ENCODE measurements at places on chromosomes 4 and X.

DNA sequence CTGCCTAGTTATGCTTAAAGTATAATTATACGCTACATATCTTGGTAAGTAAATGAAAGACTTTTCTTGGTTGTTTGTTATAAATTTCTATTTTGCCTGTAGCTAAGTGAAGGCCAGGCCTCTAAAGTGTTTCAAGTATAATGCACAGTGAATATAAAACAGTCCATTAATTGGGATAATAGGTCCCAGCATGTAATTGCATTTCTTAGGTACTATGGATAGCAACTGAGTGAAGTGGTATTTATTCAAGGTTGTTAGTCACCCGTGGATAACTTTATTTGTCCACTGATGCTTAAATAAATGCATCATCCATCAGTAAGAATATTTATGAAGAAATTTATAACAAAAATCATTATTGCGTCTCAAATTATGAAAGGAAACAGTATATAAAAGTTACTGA lies 59.1 kb downstream of the TEX13C start:
- DNase-seq = no peak

DNA sequence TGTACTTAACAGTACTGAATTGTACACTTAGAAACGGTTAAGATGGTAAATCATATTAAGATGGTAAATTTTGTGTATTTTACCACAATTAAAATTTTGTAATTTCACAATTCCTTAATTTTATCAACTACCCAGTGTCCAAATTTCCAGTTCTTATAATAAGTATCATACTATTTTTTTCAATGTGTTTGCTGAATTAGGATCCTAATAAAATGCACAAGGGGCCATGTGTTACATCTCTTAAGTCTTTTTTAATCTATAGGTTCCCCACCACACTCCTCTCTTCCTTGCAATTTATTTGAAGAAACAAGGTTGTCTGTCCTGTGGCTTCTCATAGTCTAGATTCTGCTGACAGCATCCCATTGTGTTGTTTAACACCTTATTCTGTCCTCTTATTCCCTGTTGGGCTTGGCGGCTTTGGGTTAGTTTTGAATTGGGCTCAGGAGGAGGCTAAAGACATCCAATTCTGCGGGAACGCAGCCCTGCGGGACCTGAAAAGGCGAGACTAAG lies 533 bp upstream of the SYAP1 start:
- no peak for DNase-seq

DNA sequence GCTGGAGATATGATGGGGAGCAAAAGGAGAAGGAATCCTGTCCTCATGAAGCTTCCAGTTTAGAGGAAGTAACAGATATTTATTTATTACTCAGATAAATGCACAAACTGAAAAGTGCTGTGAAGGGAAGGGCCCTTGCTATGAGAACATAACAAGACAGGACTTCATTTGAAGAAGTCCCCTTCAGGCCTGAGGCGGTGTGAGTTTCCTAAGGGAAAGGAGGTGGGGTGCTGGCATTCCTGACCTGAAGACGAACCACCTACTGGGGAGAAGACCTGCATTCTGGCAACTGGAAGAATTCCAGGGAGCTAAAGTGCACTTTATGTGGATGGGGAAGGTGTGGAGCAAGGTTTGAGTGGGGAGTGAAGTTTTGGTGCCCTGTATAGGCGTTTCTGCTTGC lies 15.9 kb upstream of the SPARCL1 start:
- DNase-seq = no peak

GRCh38 chr4:38106886-38107514 lies 146.8 kb downstream of the PTTG2 start:
- no peak for DNase-seq

DNA sequence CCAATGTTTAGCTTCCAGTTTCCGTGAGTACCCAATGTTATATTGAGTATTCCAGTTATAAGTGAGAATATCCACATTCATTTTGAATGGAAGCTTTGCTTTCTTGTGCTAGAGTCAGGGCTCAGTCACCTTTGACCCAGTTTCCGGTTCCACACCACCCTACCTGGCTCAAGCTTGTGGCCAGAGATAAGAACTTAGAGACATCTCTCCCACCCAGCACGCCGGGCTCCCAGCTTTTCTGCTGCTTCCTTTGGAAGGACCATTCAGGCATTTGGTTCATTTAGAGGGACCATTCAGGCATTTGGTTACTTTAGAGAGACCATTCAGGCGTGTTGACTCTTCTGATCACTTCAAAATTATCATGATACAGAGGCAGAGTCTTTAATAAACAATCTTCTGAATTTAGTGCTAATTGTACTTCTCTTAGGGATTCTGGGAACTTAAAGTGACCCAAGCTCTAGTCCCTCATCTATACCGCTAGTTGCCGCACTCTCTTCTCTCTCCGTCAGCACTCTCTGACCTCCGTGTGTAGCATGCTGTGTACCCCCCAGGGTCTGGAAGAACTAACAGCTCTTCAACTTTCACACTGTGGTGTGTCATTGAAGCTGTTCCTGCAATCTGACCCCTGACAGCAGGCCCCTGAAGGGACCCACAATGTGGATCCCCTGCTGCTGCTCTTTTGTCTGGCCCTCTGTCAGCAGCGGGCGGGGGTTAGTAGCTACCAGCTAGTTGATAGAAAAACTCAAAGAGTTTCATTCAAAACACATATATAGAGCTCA lies 943.1 kb downstream of the ARAP2 start:
- no peak for DNase-seq

- no peak for DNase-seq
These were observed 80.1 kb downstream of the RAP1GDS1 start for GRCh38 chr4:98341309-98341708.

- no peak for DNase-seq
These were observed 211.6 kb downstream of the ADAM29 start for GRCh38 chr4:175129797-175130196.

- DNase-seq = no peak
These were observed 391.0 kb upstream of the PITX2 start for GRCh38 chr4:111013846-111014245.

GRCh38 chr4:122827258-122827878 lies 737 bp downstream of the FGF2 start:
- DNase-seq = no peak

GRCh38 chr4:128688846-128689437 lies 120.6 kb upstream of the JADE1 start:
- DNase-seq = no peak

DNA sequence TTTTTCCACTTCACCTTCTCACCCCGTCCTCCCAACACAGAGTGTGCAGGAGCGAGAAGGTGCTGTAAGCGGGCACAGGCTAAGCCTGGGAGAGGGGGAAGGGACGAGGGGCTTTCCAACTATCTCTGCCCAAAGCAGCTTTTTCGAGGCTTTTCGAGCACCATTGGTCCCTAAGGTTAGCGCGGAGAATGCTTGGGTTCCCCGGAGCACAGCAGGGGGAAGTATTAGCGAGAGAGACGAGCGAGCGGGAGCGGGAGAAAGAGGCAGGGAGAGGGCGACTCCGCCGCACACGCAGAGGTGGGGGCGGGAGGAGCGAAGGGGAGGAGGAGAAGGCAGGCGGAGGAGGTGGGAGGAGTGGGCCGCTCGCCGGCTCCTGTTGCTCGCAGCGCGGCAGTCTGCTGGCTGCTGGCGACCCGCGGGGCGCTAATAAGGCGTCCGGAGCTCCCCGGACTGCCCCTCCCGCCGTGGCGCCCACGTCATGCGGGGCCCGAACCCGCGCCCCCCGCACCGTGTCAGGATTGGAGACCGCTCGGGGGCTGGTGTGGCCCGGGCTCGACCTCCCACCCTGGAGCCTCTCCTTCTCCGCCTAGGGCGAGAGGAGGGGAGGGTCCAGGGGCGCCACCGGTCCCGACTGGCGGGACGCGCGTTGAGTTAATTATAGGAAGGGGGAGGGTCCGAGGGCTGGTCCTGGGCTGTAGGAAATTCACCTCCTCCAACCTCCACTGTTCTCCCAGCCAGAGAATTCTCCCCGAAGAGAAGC lies at the start of gene ADAMTS3:
Gene ADAMTS3 (minus strand): TSS at position 263 of the 760 bp plus-strand sequence. CDS start 459 bp downstream, outside the sequence.
- no peak for DNase-seq

GRCh38 chrX:49978176-49978575 lies 55.8 kb downstream of the CLCN5 start:
- no peak for DNase-seq

DNA sequence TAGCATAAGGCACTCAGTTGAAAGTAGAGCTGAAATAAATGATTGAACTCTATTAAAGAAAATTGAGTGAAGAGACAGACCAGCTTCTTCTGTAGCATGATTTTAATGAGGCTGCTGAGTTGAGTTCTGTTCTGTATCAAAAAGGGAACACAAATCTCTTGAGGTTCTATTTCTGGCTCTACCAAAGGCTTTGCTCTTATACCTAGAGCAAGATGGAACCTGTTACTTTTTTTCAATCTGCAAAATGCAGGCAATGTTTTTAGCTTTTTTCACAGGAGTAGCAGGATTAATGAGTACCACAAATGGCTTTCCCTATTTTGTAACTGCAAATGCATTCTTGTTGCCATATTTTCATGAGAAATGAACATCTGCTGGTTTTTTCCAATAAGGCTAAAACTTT lies 4.2 kb upstream of the ERVMER34-1 start:
- DNase-seq = no peak

- DNase-seq = no peak
These were observed 3.1 kb downstream of the PPBP start for GRCh38 chr4:73984736-73985527.

- DNase-seq = no peak
These were observed 399.8 kb upstream of the MAD2L1 start for GRCh38 chr4:120466429-120466828.

- no peak for DNase-seq
These were observed 25.6 kb downstream of the TXK start for GRCh38 chr4:48108309-48109073.

- no peak for DNase-seq
These were observed 2.5 kb upstream of the CITED1 start for GRCh38 chrX:72308209-72308565.

DNA sequence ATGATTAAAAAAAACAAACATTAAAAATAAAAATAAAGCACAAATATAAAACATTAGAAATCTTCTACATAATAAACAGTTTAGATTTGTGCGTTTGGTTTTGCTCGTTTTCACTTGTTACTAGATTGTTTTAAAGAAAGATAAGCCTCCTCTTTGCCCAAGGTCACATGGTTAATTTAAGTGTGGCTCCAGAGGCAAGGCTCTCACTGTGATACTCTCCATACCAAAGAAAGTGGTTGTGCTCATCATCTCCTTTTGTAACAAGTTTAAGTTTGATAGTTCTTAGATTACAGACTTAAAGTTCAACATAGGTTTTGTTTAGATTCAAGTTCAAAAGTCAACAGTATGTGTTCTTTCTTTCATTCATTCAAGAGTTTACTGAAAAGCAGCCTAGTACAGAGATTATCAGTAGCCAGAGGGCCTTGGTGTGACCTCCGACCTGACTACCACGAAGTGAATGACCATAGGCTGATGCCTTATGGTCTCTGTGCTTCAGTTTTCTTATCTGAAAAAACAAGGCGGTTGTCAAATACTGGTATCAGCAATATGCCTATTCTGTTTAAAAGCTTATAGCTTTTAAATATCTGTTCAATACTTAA lies 133.2 kb downstream of the ZAR1 start:
- no peak for DNase-seq

DNA sequence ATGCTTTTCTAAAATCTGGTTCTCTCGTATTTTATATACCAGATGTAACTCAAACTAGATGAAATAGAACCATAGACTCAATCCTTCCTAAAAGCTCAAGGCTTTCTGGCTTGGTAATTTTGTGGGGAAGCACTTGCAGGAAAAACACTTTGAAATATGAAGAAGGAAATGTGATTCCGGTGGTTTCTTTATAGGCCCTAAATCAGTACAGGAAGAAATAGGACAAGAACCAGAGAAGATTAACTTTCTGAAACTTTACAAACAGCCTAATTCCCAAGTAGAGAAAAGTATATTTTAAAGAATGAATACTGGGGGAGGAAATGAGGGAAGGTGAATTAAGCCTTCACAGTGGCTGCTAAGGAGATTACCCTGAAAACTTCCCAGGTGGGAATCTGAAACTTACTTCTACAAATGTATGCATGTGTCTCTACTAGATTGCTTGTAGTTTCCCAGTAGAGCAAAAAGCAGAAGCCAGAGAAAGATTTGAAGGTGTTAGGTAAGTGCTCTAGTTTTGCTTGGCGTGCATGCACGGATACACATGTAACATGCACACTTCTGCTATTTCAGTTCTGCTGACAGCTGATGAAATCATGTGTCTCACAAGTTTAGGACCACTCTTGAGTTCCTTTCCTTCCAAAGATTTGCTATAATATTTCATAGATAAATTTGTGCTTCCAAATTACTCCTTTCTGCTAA lies 92.1 kb downstream of the AFF1 start:
- DNase-seq = no peak

DNA sequence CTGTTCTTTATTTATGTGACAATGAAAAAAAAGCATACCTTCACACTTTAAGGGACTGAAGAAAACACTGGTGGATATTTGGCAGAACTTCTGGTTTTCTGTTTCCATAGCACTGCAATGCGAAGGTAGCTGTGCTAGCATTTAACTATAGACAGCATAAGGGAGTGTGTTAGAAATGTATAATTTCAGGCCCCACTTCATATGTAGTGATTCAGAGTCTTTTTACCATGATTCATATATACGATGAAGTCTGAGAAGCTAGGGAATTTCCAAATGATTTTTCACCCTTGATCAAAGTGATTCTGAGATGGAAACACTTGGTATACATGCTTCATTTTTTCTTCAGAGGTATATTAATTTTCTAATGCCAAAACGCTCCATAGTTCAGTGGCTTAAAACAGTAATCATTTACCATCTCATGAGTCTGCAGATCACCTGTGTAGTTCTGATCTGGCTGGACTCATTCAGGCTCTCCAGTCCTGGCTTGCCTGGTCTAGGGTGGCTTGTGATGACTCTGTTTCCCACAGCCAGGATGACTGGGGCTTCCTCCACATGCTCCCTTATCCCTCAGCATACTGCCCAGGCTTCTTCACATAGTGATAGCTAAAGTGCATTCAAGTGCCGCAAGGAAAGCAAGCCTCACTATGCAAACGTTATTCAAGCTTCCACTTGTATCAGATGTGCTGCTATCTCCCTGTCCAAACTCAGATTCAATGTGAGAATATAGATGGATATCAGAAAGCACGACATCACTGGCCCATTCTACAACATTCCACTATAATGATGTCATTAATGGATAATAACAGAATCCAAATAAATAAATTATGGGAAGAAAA lies 790.1 kb downstream of the TECRL start:
- no peak for DNase-seq

GRCh38 chr4:26223155-26223554 lies 97.7 kb upstream of the RBPJ start:
- no peak for DNase-seq

GRCh38 chrX:3384327-3384726 lies 37.9 kb upstream of the MXRA5 start:
- no peak for DNase-seq

GRCh38 chr4:100907465-100908454 lies 389.9 kb upstream of the EMCN start:
- no peak for DNase-seq

DNA sequence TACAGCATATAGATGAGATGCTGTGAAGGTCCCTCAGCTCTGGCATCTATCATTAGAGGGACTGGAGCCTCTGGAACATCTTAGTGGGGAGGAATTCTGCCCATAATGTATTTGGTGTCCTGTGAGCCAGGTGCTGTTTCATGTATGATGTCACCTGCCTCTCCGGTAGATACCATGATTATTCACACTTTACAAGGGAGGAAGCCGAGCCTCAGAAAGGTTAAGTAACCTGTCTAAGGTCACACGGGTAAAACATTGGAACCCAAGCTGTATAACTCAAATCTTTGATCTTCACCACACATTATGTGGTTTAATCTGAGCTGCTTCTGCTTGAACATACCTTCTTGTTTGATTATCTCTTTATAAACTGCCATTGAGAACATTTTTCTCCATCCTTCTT lies 442.8 kb downstream of the BCOR start:
- no peak for DNase-seq

Data from stimulated activated CD8-positive, alpha-beta memory T cell treated with anti-CD3 and anti-CD28 coated beads, Interleukin-2, amount 100 ng/mL, for 1 hour (primary cell).